AG04450 (cell line): ENCODE measurements at places on chromosomes 3 and 15. TPM values are rescaled to one million over a fixed set of nuclear protein-coding genes. Genes with fewer than 3 reads are reported as not detected.

The GPR62 gene
- polyA plus RNA-seq, result not detected in 2 replicates

GRCh38 chr3:127371846-127372245 lies 84.0 kb upstream of the PRR20G start:
- DNase-seq, result no peak

- no peak for DNase-seq
Measured at GRCh38 chr3:97161169-97161568, 346.8 kb downstream of the EPHA6 start.

The ROBO2 gene
- polyA plus RNA-seq, result 15.1 and 16.3 TPM in 2 replicates
